ENCODE measurements at places on chromosomes 1 and 21.

DNA sequence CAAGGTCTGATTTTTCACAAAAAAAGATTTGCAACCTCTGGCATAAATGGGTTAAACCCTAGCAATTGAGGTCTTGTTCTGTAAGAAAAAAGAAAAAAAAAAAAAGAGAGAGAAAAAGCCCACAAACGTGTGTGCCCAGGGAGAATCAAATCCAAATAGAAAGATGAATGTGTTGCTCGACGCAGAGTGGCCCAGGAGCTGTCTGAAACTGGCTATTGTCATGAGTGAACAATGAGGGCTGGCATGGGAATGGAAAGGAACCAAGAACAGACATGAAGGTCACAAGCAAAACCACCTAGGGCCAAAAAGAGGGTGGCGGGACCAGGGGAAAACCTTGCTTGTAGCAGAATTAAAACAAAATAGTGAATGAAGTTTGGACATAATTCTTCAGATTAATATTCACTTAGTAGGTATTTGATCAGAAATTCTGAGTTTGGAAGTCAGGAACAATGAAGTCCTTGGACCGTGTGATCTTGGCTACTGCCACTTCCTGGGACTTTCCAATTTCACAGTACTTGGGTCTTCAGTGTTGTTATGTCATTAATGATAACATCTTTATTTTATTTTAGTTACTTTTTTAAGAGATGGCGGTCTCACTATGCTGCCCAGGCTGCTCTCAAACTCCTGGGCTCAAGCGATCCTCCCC, 3.1 kb downstream of the ENO1 start:
- DNase-seq: no peak

GRCh38 chr1:52702886-52703787, 5.0 kb upstream of the COA7 start:
- DNase-seq: peak; percentile 81

DNA sequence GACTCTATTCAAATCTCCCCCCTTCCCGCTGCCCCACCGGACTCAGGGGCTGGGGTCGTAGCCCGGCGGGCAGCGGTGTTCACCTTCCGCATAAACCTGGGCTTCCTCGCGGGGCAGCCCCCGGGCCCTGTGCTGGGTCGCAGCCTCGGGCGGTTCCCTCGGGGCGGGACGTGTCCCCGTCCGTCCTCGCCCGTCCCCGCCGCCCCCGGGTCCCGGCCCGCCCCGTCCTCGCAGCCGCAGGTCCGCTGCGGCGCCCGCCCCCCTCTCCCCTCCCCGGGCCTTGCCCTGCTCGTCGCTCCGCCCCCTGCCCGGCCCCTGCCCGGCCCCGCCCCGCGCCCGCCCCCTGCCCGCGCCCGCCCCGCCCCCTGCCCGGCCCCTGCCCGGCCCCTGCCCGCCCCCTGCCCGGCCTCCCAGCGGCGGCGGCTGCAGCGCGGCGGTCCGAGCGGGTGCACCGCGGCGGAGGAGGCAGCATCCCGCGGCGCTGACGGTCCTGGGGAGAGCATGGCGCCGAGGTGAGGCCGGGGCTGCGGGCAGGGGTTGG, at the start of gene COL18A1:
TSS of gene COL18A1 (plus strand) at position 436 of the 541 bp plus-strand sequence. CDS start at position 502, 66 bp downstream.
- no peak for DNase-seq

GRCh38 chr1:208142590-208143382, 101.4 kb downstream of the PLXNA2 start:
- no peak for DNase-seq

GRCh38 chr1:216830424-216831210, 107.4 kb upstream of the ESRRG start:
- no peak for DNase-seq

DNA sequence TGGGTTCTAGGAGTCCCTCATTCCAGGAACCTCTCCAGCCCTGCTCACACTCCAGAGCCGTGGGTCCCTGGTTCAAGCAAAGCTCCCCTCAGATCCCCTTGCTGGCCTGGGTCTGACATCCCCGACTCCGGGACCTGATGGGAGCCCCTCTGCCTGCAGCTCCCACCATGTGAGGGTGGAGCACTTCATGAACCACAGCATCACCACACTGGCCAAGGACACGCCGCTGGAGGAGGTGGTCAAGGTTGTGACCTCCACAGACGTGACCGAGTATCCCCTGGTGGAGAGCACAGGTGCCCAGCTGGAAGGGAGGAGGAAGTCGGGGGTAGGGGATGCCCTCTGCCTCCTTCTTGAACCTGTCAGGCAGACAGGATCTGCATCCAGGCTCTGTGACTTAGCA, 9.7 kb downstream of the CLCNKA start:
- DNase-seq: no peak

DNA sequence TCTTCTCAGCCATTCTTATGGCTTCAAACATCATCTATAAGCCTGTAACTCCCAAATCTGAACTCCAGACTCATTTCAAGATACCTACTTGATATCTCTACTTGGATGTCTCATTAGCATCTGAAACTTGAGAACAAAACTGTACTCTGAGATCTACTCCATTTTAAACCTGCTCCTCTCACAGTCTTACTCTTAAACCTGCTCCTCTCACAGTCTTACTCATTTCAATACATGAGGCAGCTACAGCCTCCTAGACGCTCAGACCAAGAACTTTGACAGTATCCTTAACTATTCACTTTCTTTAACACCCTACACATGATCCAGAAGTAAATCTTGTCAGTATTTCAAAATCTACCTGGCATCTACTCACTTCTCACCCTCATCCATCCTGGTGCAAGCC, 54.3 kb downstream of the NBPF6 start:
- DNase-seq: no peak

- DNase-seq: no peak
Observed at GRCh38 chr1:109894823-109895719, 15.6 kb upstream of the CSF1 start.

DNA sequence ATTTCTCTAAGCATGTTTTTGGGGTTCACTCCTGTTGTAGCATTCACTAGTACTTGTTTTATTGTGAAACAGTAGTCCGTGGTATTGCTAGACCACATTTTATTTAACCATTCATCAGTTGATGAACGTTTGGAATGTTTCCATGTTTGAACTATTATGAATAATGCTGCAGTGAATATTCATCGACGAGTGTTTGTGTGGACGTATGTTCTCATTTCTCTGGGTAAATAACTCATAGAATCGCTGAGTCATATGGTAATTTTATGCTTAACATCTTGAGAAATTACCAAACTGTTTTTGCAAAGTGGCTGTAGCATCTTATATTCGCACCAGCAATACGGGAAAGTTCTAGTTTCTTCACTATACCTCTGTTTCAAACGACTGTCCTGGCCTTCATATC, 28.0 kb upstream of the KAZN start:
- no peak for DNase-seq

GRCh38 chr1:40853885-40854170, 8.3 kb downstream of the CITED4 start:
- no peak for DNase-seq

DNA sequence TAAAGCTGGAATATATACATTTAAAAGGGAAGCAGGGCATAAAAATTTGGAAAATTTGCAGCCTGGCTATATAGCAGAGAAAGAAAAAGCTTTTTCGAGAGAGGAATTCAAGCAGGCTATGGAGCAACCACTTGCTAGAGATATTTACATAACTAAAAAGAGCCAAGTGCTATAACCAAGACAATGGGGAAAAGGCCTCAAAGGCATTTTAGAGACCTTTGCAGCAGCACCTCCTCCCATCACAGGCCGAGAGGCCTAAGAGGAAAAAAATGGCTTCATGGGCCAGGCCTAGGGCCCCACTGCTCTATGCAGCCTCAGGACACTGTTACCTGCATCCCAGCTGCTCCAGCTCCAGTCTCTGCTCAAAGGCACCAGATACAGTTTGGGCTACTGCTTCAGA, 37.0 kb downstream of the CAPN9 start:
- no peak for DNase-seq

- DNase-seq: no peak
Observed at GRCh38 chr1:195481293-195481692, 1126.9 kb downstream of the KCNT2 start.

- DNase-seq: peak; percentile 25
Observed at GRCh38 chr1:229514578-229515275, 6.6 kb upstream of the NUP133 start.

- DNase-seq: no peak
Observed at GRCh38 chr1:53303726-53304515, 23.9 kb downstream of the LRP8 start.

GRCh38 chr1:231792634-231793033, 166.0 kb downstream of the DISC1 start:
- no peak for DNase-seq

GRCh38 chr1:46027788-46028573, 104.4 kb downstream of the PIK3R3 start:
- no peak for DNase-seq

DNA sequence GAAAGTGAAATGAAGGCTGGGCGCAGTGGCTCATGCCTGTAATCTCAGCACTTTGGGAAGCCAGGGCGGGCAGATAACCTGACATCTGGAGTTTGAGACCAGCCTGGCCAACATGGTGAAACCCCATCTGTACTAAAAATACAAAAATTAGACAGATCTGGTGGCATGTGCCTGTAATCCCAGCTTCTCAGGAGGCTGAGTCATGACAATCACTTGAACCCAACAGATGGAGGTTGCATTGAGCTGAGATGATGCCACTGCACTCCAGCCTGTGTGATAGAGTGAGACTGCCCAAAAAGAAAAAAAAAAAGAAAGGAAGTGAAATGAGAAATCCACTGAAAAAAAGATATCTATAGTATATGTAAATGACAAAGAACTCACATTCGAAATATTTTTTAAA, 439.9 kb downstream of the DISC1 start:
- DNase-seq: no peak

GRCh38 chr1:196650403-196650802, 1.4 kb upstream of the CFH start:
- no peak for DNase-seq

- DNase-seq: no peak
Observed at GRCh38 chr1:212428496-212428895, 4.2 kb upstream of the NENF start.

DNA sequence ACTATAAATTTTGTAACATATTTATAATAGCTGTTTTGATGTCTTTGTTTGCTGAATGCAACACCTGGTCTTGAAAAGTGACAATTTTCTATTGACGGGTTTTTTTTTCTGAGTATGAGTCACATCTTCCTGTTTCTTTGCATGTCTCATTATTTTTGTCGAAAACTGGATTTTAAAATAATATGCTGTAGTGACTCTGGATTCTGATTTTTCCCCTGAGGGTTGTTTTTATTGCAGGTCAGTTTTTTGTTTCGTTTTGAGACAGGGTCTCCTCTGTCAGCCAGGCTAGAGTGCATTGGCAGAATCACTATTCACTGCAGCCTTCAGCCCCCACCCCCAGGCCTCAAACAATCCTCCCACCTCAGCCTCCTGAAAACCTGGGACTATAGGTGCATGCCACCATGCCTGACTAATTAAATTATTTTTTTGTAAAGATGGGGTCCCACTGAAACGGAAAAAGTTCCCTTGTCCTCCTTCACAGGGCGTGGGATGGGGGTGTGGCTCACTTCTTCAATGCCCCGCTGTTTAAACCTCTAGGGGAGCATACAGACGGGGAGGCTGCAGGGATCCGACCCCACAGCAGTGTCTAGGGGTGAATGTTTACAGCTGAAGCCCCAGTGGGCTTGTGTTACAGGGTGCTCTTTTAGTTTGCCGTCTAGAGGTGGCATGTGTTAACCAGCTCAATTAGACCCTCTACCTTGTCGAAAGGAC, 11.3 kb upstream of the PPIE start:
- DNase-seq: no peak

DNA sequence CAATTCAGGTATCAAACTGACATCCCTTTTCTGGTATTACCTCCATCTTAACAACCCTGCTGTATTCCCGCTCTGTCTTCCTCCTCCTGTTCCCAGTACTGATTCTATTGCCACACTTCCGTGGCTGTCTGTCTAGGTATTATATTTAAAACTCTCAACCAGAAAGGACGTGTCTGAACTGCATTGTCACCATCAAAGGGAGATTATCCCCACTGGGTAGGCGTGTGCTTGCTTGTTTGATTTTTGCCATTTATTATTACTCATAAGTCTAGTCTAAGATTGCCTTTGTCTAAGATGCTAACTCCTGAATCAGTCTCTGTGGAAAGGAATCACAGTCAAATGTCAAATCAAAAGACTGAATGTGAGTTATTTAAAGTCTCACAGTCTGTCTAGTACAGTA, 650.1 kb downstream of the KCNT2 start:
- DNase-seq: no peak

GRCh38 chr1:111204201-111204982, 3.9 kb upstream of the DENND2D start:
- DNase-seq: peak; percentile 56

Data from activated T-helper 2 cell treated with anti-CD3 and anti-CD28 coated beads, Interferon-gamma antibody, Interleukin-2, Interleukin-4, amounts not matched to agents 10 μg/mL and 5 μg/mL and 100 μg/mL, durations not matched to agents 14 hours and 24 hours and 36 hours (primary cell).